ENCODE measurements at places on chromosomes 13 and 19. TPM values are rescaled to one million over a fixed set of nuclear protein-coding genes. Genes with fewer than 3 reads are reported as not detected.

The CCDC122 gene
- 5.2 TPM for total RNA-seq

The ZNF814 gene
- 10.2 TPM for total RNA-seq

The LRRC8E gene
- total RNA-seq: 0.09 TPM

- DNase-seq: no peak
Measured at GRCh38 chr13:62167650-62168172, 752.1 kb upstream of the PCDH20 start.

GRCh38 chr19:3800996-3801395 lies 14.8 kb upstream of the MATK start:
- DNase-seq: no peak

GRCh38 chr13:33053397-33054066 lies 37.3 kb downstream of the KL start:
- no peak for DNase-seq

- DNase-seq: no peak
Measured at GRCh38 chr13:53129864-53130393, 101.3 kb downstream of the OLFM4 start.

GRCh38 chr19:54493967-54494585 lies 8.6 kb upstream of the LAIR2 start:
- no peak for DNase-seq
